ENCODE measurements at places on chromosomes 4 and X. TPM values are rescaled to one million over a fixed set of nuclear protein-coding genes. Genes with fewer than 3 reads are reported as not detected.

DNA sequence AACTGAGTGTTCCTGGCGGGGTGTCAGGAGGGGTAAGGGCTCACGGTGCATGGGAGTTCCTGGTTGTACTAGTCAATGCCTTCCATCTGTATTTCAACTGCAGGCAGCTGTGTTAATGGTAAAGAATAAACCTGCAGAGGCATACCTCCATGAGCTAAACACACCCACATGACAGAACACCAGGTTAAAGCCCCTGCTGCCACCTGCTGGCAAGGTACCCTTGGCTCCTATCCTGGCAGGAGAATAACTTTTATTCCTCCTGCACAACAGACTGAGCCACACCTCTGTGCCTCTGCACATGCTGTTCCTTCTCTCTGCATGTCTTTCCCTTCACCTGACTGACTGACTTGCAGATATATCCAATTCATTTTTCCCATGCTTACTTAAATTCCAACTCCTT lies 11.1 kb downstream of the ITIH6 start:
- DNase-seq: no peak

DNA sequence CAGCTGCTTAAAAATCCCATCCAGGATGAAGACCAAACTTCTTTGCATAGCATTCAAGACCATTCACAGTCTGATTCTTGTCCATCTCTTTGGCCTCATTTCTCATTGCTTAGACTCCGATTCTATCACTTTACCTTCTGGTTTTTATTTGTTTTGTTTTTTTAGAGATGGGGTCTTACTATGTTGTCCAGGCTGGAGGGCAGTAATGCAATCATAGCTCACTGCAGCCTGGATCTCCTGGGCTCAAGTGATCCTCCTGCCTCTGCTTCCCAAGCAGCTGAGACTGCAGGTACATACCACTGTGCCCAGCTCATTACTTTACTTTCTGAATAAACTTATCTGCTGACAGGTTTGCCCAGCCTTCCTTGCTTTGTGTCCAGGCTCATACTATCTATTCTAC lies 152.8 kb downstream of the TMEM164 start:
- no peak for DNase-seq

DNA sequence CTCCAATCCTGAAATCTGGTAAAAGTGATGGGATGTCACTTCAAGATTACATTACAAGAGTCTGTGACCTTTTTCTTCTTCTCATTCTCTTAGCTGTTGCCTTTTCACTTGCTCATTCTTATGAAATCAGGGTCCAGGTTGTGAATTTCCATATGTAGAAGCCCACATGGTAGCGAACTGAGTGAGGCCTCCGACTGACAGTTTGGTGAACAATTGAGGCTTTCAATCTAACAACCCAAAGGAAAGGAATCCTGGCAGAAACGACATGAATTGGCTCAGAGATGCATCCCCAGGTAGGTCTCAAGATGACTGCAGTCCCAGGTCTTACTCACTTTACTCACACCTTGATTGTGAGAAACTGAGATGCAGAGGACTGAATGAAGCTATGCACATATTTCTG lies 203.4 kb upstream of the FAT4 start:
- no peak for DNase-seq

The ERAS gene
- not detected for total RNA-seq

- no peak for DNase-seq
These were observed 1783.4 kb upstream of the AGA start for GRCh38 chr4:179225594-179225993.

- no peak for DNase-seq
These were observed 194.4 kb downstream of the CBR4 start for GRCh38 chr4:168815379-168816345.
